Activated CD4-positive, alpha-beta T cell treated with anti-CD3 and anti-CD28 coated beads, Interleukin-2, amount 10 ng/mL, durations not matched to agents 7 days and 5 days (primary cell): ENCODE measurements at places on chromosomes 7 and 10. TPM values are rescaled to one million over a fixed set of nuclear protein-coding genes. Genes with fewer than 3 reads are reported as not detected.

GRCh38 chr10:64112701-64113355 lies 591.6 kb downstream of the REEP3 start:
- no peaks in the 10 kb centered on the region for H3K4me1 ChIP-seq
- H3K4me3 ChIP-seq, result peak overlapping the region; percentile 25
- H3K27me3 ChIP-seq, result no peaks in the 10 kb centered on the region
- no peak for DNase-seq
- H3K27ac ChIP-seq, result no peak overlapping the region

The GPR85 gene
- not detected for total RNA-seq

The KLF14 gene
- total RNA-seq, result not detected

The ANKRD61 gene
- not detected for total RNA-seq
